ENCODE measurements at places on chromosomes 11 and 22.

- no peaks in the 10 kb centered on the region for H3K36me3 ChIP-seq
- no peak for DNase-seq
- no peak overlapping the region for H3K4me3 ChIP-seq
- H3K4me1 ChIP-seq, result peaks cover 7% of the 10 kb centered on the region
- peaks cover 4% of the 10 kb centered on the region for H3K27me3 ChIP-seq
Observed at GRCh38 chr11:10326012-10326964, 21.4 kb downstream of the ADM start.

- DNase-seq, result peak; percentile 33
- H3K27ac ChIP-seq, result no peak overlapping the region
- H3K4me3 ChIP-seq, result no peak overlapping the region
- peaks cover 11% of the 10 kb centered on the region for H3K36me3 ChIP-seq
- peaks cover 8% of the 10 kb centered on the region for H3K4me1 ChIP-seq
- H3K27me3 ChIP-seq, result no peaks in the 10 kb centered on the region
Observed at GRCh38 chr22:20783844-20784723, 10.2 kb downstream of the SERPIND1 start.

GRCh38 chr11:80900265-80900664, 1459.4 kb upstream of the TENM4 start:
- DNase-seq, result no peak
- H3K27ac ChIP-seq, result no peak overlapping the region
- H3K27me3 ChIP-seq, result no peaks in the 10 kb centered on the region
- no peaks in the 10 kb centered on the region for H3K36me3 ChIP-seq

- H3K4me3 ChIP-seq, result no peak overlapping the region
- H3K4me1 ChIP-seq, result peaks cover 57% of the 10 kb centered on the region
- H3K27ac ChIP-seq, result no peak overlapping the region
- DNase-seq, result no peak
- H3K27me3 ChIP-seq, result peaks cover 3% of the 10 kb centered on the region
- H3K36me3 ChIP-seq, result no peaks in the 10 kb centered on the region
Observed at GRCh38 chr11:76658231-76658630, 12.3 kb downstream of the LRRC32 start.

DNA sequence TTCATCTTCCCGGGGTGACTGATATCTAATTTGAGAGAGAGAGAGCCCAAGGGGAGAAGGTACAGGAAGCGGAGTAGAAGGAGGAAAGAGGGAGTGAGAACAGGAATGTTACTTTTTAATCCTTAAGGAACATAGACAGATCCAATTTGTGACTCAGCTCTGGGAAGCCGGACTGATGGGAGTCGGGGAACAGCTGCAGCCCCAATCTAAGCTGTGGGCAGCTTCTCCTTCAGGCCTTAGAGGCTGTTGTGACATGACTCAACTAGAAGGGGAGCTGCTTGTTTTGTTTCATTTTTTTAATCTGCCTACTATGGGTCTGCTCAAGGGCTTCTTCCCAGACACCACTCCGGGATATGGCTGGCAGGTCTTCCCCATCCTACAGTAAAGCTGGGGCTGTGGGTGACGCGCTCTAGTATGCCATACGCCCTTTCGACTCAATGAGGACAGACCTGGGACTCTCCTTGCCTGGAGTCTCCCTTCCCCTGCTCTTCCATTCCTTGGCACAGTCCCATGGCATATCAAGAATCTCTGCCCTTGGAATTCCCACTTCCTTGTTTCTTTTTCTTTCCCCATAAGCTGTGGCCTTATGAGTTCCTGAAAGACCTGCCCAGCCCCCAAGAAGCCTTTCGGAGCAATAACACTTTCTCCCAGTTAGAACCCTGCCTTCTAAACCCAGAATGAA, 103.3 kb upstream of the AKIP1 start:
- H3K4me3 ChIP-seq, result peak overlapping the region; percentile 36
- H3K36me3 ChIP-seq, result peaks cover 4% of the 10 kb centered on the region
- peaks cover 76% of the 10 kb centered on the region for H3K4me1 ChIP-seq
- peak overlapping the region; percentile 58 for H3K27ac ChIP-seq

GRCh38 chr22:39242595-39243438, 2.0 kb downstream of the PDGFB start:
- H3K4me3 ChIP-seq, result peak overlapping the region; percentile 86
- no peak overlapping the region for H3K27ac ChIP-seq
- peaks cover 37% of the 10 kb centered on the region for H3K4me1 ChIP-seq
- no peaks in the 10 kb centered on the region for H3K36me3 ChIP-seq
- H3K27me3 ChIP-seq, result peaks cover 68% of the 10 kb centered on the region

GRCh38 chr11:12717851-12718291, 43.6 kb downstream of the TEAD1 start:
- no peaks in the 10 kb centered on the region for H3K27me3 ChIP-seq
- no peak for DNase-seq
- H3K27ac ChIP-seq, result no peak overlapping the region
- peaks cover 90% of the 10 kb centered on the region for H3K4me1 ChIP-seq

- H3K36me3 ChIP-seq, result peaks cover 64% of the 10 kb centered on the region
- no peaks in the 10 kb centered on the region for H3K27me3 ChIP-seq
- no peak overlapping the region for H3K4me3 ChIP-seq
- DNase-seq, result no peak
- no peaks in the 10 kb centered on the region for H3K4me1 ChIP-seq
- peak overlapping the region; percentile 70 for H3K27ac ChIP-seq
Observed at GRCh38 chr11:118514103-118514502, 13.2 kb upstream of the TTC36 start.

DNA sequence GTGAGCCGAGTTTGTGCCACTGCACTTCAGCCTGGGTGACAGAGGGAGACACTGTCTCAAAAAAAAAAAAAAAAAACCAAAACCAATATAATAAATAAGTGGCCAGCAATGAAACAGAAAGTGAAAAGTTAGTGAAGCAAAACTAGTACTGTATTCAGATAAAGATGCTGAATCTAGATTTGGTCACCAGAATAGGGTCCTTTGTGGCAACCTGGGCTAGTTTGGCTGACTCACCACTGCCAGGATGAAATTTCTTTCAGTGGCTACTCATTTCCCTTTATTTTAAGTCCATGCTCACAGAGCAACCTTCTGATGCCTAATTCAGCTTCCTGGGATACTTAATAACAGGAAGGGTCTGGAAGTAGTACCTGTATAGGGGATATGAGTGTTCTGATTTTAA, 26.0 kb downstream of the LIMK2 start:
- peaks cover 17% of the 10 kb centered on the region for H3K36me3 ChIP-seq
- H3K27ac ChIP-seq, result no peak overlapping the region
- H3K4me1 ChIP-seq, result peaks cover 2% of the 10 kb centered on the region
- no peak for DNase-seq
- H3K4me3 ChIP-seq, result no peak overlapping the region
- H3K27me3 ChIP-seq, result no peaks in the 10 kb centered on the region

GRCh38 chr11:26675233-26675928, 46.5 kb downstream of the SLC5A12 start:
- DNase-seq, result no peak
- no peak overlapping the region for H3K27ac ChIP-seq
- H3K4me3 ChIP-seq, result no peak overlapping the region
- H3K4me1 ChIP-seq, result no peaks in the 10 kb centered on the region
- no peaks in the 10 kb centered on the region for H3K27me3 ChIP-seq
- H3K36me3 ChIP-seq, result no peaks in the 10 kb centered on the region

DNA sequence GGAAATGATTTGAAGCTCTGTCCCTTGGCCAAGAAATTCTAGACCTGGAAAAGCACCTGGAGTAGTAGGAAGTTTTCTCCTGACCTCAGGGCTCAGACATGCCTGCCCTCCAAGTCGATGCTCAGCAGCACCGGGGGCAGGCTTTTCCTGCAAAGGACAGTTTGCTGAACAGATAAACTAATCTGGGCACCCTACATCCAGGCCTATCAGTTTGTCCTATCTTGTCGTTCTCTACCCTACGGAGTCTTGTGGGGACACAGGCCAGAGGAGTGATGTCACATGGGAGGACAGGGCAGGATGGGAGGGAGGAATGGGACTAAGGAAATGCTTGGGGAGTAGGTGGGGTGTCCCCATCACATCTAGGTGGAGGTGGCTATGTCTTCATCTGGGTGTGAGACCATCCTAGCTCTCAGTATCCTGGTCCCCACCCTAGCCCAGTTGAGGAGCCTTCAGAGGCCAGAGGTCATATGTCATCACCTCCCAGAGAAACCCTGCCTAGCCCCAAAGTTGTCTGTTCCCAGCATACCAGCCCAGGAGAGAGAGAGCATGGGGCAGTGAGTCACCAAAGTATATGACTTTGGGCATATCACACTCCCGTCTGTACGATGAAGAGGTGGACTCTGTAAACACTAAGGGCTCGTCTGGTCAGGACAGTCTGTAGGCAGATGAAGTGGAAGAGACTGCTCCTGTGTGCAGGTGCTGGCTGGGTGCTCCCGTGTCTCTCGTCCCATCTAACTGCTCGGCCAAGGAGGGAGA, 18.1 kb upstream of the FCHSD2 start:
- no peaks in the 10 kb centered on the region for H3K36me3 ChIP-seq
- H3K27ac ChIP-seq, result no peak overlapping the region
- peaks cover 40% of the 10 kb centered on the region for H3K4me1 ChIP-seq

- H3K27ac ChIP-seq, result no peak overlapping the region
- no peaks in the 10 kb centered on the region for H3K36me3 ChIP-seq
- H3K27me3 ChIP-seq, result peaks cover 6% of the 10 kb centered on the region
- no peak for DNase-seq
Observed at GRCh38 chr11:99968336-99968735, 718.8 kb upstream of the ARHGAP42 start.

GRCh38 chr11:78977009-78977408, 402.3 kb upstream of the NARS2 start:
- H3K27me3 ChIP-seq, result no peaks in the 10 kb centered on the region
- H3K4me1 ChIP-seq, result peaks cover 43% of the 10 kb centered on the region
- peaks cover 13% of the 10 kb centered on the region for H3K36me3 ChIP-seq
- no peak overlapping the region for H3K4me3 ChIP-seq
- no peak for DNase-seq

DNA sequence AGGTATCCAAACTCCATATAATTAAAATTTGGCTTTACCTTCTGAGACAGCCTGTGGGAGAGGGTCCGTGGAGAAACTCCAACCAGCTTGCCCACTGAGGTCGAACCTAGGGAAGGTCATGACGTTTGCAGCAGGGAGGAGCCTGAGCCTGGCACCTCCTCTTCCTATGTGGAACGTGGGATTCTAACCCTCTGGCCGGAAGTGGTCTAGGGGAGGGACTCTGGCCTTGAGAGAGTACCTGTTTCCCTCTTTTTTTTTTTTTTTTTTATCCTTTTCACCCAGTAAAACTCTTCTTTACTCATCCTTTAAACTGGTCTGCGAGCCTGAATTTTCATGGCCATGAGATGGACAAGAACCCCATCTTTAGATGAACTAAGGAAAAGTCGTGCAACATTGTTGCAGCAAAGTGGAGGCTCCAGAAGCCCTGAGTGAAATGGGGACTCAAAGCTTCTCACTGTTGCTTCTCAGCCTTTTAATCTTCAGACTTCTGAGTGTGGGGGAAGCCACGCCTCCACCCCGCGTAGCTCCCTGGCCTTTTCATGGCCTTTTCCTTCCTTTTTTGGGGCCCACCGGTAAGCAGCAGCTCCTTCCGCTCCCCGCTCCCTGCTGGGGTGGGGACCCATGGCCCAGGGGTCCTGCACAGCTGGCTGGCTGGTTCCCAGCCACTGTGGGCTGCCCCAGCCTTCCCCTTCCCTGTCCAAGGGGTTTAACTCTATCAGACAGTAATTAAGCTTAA, 1359.9 kb downstream of the LRRC4C start:
- H3K27me3 ChIP-seq, result no peaks in the 10 kb centered on the region
- H3K4me1 ChIP-seq, result no peaks in the 10 kb centered on the region
- no peak overlapping the region for H3K27ac ChIP-seq
- DNase-seq, result no peak

GRCh38 chr11:70637949-70638583, 239.7 kb downstream of the CTTN start:
- H3K4me3 ChIP-seq, result no peak overlapping the region
- H3K27ac ChIP-seq, result peak overlapping the region; percentile 36
- peaks cover 4% of the 10 kb centered on the region for H3K27me3 ChIP-seq
- peaks cover 33% of the 10 kb centered on the region for H3K4me1 ChIP-seq

DNA sequence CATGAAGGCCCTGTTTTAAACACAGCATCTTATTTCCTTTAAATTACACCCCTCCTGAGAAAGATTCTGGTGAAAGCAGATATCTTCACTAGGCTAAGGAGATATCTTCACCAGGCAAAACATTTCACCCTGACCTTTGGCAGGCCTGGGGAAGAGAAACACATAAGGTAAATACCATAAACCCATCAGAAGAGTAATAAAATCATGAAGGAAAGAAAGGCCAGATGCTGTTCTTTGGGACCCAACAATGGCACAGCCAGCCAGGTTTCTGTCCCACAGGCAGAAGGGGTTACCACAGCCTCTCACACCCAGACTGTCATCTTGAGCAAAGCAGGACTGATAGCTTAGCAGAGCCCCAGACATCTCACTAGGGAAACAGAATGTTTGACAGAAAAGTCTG, 125.4 kb downstream of the CCDC34 start:
- H3K4me1 ChIP-seq, result peaks cover 82% of the 10 kb centered on the region
- peak overlapping the region; percentile 96 for H3K27ac ChIP-seq
- H3K36me3 ChIP-seq, result no peaks in the 10 kb centered on the region
- peak; percentile 26 for DNase-seq
- peaks cover 6% of the 10 kb centered on the region for H3K27me3 ChIP-seq

- no peak for DNase-seq
- H3K4me1 ChIP-seq, result peaks cover 12% of the 10 kb centered on the region
- H3K27ac ChIP-seq, result peak overlapping the region; percentile 42
- H3K4me3 ChIP-seq, result no peak overlapping the region
- H3K36me3 ChIP-seq, result peaks cover 16% of the 10 kb centered on the region
Observed at GRCh38 chr11:86978247-86978646, 23.1 kb upstream of the FZD4 start.

DNA sequence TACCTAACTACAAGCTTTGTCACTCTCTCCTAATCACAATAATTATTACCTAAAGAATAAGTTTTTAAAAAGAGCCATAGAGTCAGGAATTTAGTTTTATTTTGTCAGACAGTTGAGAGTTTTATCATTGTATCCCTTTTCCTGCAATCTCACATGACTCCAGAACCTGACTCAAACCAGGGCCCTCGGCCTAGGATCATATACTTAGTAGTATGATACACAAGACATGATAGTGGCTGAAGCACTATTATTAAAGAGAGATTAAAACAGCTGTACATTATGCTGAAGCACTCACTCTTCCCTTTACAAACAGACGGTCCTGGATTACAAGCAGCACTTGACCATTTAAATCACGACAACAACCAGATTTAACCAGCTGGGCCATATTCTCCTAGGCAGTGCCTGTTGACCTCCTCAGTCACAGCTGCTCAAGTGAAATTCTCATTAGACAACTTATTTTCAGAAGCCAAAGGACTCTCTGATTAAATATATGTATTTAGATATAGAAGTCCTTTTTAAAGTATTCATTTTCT, 44.0 kb downstream of the SOX6 start:
- no peak overlapping the region for H3K27ac ChIP-seq
- H3K27me3 ChIP-seq, result peaks cover 4% of the 10 kb centered on the region
- H3K36me3 ChIP-seq, result no peaks in the 10 kb centered on the region
- DNase-seq, result no peak

DNA sequence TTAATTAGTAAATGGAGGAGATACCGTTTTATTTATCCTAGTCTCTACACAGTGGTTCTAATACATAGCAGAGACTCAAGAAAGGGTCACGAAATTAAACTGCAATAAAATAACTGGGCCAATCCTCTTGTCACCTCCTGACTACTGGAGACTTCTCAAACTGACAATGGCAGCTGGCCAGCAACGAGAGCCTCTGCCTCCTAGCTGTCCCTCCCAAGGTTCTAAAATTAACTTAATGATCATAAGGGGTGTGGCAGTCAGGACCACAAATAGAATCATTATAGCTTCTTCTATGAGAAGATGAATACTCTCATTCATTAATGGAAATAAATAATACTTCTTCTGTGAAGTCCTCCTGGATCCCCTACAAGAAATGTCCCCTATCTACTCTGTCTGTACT, 63.8 kb upstream of the APOA1 start:
- no peak for DNase-seq
- no peak overlapping the region for H3K27ac ChIP-seq
- H3K4me3 ChIP-seq, result no peak overlapping the region
- peaks cover 14% of the 10 kb centered on the region for H3K4me1 ChIP-seq
- no peaks in the 10 kb centered on the region for H3K27me3 ChIP-seq
